NCI-H2171 treated with DMSO at 0.1 percent for 48 hours (cell line): ENCODE measurements at places on chromosomes 5 and 9.
A peak's percentile ranks its signal among the peaks of the same experiment; 100 is the strongest.

- no peak for DNase-seq
Measured at GRCh38 chr9:13361076-13361475, 81.6 kb upstream of the MPDZ start.

DNA sequence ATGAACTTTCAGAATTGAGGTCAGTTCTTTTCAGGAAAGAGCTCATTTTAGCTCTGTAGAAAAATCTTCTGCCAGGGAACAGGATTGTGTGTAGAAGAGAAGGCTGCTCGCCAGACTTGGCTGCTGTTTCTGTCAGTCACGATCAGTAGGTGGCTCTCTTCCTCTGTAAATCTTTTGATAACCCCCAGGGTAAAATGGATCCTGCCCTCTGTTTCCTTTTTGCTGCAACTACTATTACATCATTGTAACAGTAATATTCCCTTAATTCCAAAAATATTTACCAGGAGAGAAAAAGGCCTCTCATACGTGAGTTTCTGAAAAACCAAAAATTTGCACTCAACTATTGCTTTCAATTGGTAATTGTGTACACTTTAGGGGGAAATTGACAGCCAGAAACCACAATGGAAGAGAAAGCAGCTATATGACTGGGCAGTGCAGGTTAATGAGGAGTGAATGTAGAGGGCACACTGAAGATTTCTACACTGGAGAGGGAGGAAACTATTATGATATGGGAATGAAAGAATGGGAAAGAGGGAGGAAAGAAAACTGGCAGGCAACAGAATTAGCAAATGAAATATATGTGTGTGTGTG is 12.3 kb downstream of the IFNA21 start:
- DNase-seq = no peak

- DNase-seq = no peak
Measured at GRCh38 chr5:154092356-154093141, 53.8 kb downstream of the MFAP3 start.

DNA sequence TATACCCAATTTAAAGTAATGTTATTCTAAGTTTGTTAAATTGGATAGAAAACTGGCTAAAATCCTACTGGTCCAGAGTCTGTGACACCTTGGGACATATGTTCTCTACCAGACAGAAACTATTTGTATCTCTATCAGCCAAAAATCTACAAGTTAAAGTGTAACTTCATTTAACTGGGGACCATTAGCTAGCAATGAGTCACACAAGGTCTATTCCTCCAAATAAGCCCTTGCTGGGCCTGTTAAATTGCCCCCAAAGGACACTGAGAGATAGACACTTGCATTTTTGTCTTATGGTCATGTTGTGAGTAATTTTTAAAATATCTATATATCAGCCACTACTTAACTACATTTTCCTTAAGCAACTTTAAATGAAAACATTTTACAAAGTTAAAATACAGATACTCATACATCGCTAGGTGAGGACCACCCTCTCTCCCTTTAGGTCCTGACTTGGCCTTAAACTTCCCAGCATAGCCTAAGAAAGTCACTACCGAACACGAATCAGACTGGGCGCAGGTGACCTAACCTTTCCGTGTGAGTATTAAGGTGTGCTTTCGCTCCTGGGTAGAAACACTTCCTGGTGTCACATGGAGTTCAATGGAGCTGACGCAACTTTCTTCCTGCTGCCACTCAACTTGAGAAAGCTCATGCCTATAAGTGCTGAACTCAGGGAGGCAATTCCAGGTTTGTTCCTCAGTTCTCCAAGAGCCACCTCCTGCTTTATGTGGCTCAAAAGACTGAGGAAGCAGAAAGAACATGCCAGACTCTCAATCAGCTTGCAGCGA is 249.1 kb downstream of the DIRAS2 start:
- no peak for DNase-seq

GRCh38 chr5:169921949-169922348 is 58.3 kb downstream of the INSYN2B start:
- DNase-seq = no peak

GRCh38 chr5:119019501-119019900 is 31.2 kb upstream of the DTWD2 start:
- DNase-seq = no peak

DNA sequence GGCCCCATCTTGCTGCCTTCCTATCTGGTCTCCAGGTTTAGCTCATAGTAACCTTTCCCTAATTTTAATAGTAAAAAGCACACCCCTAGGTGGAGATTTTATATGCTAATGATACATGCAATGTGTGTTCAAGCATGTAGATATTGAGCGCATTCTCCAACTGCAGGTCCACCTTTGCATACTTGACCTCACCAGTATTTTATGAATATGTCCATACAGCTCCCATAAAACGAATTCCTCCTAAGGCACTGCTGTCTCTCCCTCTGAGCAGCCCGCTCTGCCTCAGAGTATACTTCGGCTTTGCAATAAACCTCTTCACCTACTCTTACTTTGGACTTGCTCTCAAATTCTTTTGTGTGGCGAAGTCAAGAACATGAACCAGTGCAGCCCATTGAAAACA is 153.3 kb downstream of the RAB3C start:
- no peak for DNase-seq

DNA sequence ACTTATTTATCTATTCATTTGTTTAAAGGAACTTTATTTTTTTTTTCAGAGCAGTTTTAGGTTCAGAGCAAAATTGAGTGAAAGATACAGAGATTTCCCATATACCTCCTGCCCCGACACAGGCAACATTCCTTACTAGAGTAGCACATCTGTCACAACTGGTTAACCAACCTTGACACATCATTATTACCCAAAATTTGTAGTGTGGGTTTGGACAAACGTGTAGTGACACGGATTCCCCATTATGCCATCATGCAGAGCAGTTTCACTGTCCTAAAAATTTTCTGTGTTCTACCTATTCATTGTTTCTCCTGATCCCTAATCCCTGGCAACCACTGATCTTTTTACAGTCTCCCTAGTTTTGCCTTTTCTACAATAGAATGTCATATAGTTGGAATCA is 57.3 kb upstream of the LHFPL2 start:
- no peak for DNase-seq

- no peak for DNase-seq
Measured at GRCh38 chr9:125141251-125141650, 2.1 kb downstream of the SCAI start.

GRCh38 chr9:125255781-125256391 is 5.7 kb upstream of the GAPVD1 start:
- peak; percentile 47 for DNase-seq

- DNase-seq = peak; percentile 13
Measured at GRCh38 chr5:141637123-141637766, 448 bp downstream of the RELL2 start.

DNA sequence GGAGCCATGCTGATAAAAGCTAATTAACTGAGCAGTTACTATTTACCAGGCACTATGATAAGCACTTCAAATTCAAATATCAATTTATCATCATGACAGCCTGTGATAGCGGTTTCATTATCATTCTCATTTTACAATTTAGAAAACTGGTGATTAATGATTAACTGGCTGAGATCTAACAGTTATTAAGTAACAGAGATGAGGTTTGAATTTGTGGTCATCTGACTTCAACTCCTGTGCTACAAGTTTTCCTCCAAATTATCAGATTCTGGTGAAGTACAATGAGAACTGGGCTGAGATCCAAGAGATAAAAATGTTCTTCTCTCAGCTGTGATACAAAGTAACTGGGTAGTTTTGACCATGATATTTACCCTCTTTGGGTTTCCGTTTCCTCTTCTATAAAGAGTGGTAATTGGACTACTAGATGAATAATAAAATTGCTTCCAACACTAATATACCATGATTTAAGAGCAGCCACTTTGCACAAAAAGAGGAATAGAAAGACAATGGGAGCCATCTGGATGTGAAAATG is 74.5 kb upstream of the CCNG1 start:
- DNase-seq = no peak

GRCh38 chr5:87909382-87909781 is 359.3 kb downstream of the TMEM161B start:
- no peak for DNase-seq

GRCh38 chr5:142845402-142845921 is 75.3 kb downstream of the ARHGAP26 start:
- no peak for DNase-seq

- DNase-seq = peak; percentile 33
Measured at GRCh38 chr5:58498340-58498942, 7.2 kb downstream of the GAPT start.

DNA sequence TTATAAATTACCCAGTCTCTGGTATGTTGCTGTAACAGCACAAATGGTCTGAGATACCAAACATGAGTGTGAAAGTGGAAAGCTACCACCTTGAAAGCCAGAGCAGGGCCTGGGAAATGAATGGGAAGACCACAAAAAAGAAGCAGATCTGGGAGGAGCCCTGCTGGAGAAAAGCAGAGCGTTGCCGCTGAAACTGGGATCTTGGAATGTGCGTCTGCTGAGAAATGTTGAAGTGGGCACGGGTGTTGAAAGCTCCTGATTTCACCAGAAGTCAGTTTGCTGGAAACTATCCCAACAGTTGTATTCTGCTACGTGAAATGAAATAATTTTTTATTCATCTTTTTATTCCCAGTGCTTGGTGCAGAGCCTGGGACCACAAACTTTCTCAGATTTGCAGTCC is 40.0 kb downstream of the NUDT12 start:
- no peak for DNase-seq

GRCh38 chr9:137077758-137078693 is 709 bp downstream of the UAP1L1 start:
- no peak for DNase-seq

GRCh38 chr5:37598733-37599132 is 219.6 kb downstream of the WDR70 start:
- no peak for DNase-seq

GRCh38 chr5:168422431-168422830 is 63.8 kb upstream of the RARS1 start:
- peak; percentile 10 for DNase-seq

DNA sequence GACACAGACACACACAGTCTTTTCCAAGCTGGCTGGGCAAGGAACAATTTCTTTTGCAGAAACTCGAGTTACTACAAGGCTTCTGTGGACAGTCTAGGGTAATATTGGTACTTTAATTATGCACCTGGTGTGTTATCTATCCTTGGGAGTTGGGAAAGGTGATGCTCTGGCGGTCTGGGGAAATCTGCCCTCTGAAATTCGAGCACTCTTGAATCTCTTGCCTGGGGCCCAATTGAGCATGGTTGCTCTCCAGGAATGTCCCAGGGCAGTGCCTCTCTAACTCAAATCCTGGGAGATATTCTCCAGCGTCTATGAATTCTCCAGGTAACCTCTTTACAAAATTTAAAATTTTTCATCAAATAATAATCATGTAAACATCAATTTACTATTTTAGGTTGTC is 69.3 kb downstream of the KCNIP1 start:
- no peak for DNase-seq

DNA sequence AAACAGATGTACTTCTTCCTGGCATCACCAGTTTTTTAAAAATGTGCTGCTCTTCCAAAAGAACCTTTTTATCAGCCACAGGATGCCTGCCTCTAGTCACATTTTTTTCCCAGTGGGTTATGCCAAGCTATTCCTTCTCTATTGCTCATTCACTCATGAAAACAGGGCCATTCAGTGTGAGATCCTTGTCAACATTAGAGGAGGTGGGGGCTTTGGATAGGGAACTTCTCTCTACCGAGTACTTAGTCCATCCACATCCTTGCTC is 3.1 kb downstream of the TMEM252 start:
- no peak for DNase-seq

DNA sequence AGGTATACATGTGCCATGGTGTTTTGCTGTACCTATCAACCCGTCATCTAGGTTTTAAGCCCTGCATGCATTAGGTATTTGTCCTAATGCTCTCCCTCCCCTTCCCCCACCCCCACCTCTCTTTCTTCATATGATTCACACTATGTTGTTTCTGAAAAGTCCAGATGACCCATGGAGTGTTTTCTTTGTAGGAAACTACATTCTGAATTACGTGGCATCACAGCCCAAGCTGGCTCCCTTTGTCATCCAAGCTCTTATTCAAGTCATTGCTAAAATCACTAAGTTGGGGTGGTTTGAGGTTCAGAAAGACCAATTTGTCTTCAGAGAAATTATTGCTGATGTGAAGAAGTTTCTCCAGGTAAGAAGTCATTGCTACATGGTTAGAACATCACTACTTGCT is 30.4 kb downstream of the RANBP17 start:
- no peak for DNase-seq

DNA sequence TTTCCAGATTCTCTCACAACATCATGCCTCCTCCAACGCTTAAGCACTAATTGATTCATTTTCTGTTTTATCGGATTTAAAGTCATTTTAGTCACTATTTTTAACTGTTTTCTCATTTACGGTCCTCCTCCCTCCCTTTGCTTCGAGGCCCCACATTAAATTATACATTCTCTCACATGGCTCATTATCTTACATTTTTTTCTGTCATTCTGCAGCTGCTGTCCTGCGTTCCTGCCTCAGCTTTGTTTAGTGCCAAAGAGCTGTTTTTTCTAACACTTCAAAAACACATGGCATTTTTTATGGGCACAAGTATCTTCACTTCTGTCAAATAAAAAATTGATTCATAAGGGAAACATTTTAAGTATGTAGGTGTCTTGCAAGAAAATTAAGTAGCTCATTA is 130.1 kb upstream of the FST start:
- DNase-seq = no peak
